ENCODE measurements at places on chromosomes 1 and 21.

GRCh38 chr1:180581635-180582039 is 22.9 kb downstream of the OVAAL start:
- no peak for DNase-seq

DNA sequence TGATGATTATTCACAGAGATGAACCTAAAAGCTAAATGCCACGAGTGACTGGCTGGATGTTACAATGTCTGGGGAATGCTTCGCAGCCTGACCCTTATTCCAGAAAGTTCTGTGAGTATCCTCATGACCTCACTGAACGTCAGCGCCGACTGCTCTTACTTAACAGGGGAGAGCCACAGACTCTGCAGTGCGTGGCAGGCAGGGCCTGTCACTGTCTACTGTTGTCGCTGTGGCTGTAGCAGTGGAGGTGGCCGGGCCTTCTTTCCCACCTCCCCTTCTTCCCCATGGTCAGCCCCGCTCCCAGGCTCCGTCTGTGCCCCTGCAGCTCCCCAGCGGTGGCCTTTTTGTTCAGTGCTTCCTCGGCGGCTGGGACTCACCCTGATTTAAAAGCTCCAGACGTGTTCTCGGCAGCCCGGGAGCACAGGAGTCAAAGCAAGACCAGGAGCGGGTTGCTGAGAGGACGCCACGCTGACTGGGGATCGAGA is 52.2 kb upstream of the TARBP1 start:
- DNase-seq: no peak

- no peak for DNase-seq
These were observed 2.2 kb upstream of the EIF2B3 start for GRCh38 chr1:44988531-44989156.

- no peak for DNase-seq
These were observed 95.5 kb upstream of the PROX1 start for GRCh38 chr1:213891989-213892902.

DNA sequence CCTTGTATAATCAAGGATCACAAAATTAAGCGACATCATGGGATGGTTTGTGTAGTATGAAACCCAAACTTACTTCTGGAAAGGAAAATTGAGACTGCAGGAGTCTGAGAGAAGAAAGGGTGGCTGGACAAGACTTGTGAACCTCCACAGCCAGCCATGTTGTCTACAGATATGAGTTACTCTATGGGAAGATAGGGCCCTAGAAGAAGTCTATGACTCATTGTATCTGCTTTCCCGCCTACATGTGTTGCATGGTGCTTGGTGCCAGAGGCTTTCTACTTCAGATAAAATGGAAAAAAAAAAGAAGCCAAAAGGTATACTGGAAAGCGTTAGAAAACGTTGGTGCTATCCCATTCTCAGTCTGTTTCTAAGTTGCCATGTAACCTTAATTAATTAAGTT is 18.7 kb upstream of the OR6N2 start:
- DNase-seq: no peak

DNA sequence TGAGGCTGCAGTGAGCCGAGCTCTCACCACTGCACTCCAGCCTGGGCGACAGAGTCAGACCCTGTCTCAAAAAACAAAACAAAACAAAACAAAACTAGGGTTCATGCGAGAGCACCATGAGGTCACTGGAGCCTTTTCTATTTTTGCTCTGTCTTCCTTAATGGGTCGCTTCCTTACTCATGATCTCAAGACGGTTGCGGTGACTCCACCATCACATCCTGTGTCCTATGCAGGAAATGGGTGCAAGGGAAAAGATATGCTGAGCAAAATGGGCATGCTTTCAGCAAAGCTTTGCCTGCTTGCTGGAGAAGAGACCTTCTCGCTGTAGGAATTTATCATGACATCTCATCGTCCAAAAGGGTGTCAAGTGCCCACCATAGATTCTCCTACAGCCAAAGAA is 36.4 kb downstream of the WNT9A start:
- DNase-seq: no peak

- no peak for DNase-seq
These were observed 39.4 kb downstream of the ATP1A1 start for GRCh38 chr1:116412480-116412798.

- no peak for DNase-seq
These were observed 158.9 kb upstream of the FGGY start for GRCh38 chr1:59137968-59138367.

- DNase-seq: peak; percentile 99
These were observed 1.5 kb upstream of the AKNAD1 start for GRCh38 chr1:108858230-108858950.

DNA sequence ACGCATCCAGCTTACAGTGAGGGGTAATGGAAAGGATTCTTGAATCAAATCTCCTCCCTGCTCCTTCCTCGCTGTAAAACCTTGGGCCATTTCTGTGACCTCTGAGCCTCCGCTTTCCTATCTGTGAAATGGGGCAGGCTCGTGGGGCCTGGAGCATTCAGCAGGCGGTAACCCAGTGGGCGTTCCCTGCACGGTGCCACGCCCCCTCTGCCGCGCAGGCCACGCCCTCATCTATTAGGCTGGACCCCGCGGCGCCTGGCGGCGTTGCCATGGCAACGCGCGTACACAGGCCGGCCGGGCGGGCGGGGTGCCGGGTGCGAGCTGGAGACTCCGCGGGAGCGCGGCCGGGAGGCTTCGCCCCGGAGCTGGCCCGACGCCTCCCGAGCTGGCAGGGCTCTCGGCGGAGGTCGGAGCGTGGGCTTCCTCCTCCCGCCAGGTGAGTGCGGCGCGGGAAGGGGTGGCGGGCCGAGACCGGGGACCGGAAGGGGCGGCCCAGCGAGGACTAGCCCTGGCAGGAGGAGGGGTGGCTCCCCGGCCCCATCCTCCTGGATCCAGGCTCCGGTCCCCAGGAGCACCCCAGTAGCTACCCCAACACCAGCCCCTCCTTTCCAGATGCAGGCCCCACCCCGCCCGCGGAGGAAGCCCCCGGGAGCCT is at the start of gene FHAD1:
Gene FHAD1 (plus strand): TSS at position 264 of the 655 bp plus-strand sequence. CDS start 4,562 bp downstream, outside the sequence.
- peak; percentile 56 for DNase-seq

DNA sequence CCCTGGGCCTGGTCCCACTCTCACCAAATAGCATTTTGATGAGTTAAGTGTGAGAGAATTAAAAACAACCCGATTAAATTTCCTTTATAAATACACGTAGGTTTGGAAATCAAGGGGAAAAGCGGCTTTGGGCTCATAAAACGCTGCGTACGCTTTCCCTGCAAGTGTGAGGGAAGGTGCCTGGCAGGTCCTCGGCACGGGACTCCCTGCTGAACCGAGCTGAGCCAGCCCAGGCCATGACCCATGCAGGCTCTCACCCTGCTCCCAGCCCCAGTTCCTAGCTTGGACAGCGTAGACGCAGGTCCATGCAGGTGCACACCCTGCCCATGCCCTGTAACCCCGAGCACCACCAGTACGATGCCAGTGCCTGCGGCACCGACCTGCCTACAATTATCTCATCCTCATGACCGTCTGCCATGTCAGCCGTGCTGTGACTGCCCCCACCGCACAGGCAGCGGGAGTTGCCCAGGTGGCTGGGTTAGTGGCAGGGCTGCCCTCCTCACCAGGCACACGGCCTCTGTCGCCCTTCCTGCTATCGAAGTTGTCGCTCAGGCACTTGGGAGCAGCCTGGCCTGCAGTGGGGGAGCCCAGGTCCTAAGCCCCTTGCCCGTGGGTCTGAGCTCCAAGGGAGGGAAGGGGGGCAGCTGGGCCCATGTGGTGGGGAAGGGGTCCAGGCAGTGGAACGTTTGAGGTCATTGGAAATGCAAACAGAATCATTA is 41.0 kb upstream of the ACTRT2 start:
- peak; percentile 26 for DNase-seq

- DNase-seq: no peak
These were observed 7.4 kb downstream of the HLX start for GRCh38 chr1:220886470-220887201.

DNA sequence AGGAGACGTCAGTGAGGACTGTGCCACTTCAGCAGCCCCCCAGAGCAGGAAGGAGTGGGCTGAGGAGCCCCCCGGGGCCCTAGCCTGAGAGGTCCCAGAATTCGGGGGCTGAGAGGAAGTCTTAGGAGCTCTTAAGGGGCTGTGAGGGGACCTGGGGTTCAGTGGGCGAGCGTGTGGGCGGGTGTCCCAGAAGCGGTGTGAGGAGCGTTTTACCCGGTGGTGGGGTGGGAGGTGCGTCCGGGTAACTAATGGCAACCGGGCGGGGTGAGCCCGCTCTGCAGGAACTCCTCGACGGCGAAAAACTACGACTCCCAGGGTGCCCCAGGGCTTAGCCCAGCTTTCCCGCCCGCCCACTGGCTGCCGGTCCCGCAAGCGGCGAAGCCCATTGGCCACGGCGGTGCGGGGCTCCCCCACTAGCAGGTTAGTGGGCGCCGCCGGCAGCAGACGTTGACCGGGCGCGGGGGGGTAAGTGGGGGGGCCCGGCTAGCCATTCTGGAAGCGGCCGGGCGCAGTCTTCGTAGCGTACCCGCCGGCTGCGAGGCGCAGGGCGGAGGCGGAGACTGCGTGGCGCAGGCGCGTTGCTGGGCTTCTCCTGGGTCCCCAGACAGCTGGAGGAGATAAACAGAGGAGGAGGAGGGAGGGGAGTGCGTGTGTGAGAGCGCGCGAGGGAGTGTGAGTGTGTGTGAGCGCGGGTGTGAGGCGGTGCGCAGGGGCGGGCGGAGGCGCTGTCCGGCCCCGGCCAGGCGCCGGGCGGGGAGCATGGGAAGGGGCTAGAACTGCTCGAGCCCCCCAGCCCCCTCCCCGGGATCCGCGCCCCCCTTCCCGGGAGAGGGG is at the start of gene WDTC1:
Gene WDTC1 (plus strand): TSS at position 584 of the 834 bp plus-strand sequence. CDS start 26,423 bp downstream, outside the sequence.
- peak; percentile 95 for DNase-seq
